ENCODE measurements at places on chromosomes 12 and 14.

DNA sequence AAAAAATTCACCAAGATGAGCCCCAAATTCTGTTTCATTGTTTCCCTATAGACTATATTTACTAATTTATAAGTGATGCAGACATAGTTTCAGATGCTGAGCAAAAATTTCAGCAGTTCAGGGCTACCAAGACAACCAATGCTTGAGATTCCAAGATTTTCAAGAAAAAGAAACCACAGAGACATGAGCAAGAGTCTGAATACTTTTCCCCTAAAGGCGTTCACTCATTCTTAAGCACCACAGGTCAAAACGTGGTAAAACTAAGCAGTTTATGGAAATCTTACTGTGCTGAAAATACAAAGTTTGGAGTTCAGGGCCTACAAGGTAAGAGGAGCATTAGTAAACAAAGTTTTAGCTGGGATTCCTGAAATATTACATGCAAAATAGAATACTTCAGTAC lies 221.2 kb downstream of the KCNH5 start:
- no peak for DNase-seq

DNA sequence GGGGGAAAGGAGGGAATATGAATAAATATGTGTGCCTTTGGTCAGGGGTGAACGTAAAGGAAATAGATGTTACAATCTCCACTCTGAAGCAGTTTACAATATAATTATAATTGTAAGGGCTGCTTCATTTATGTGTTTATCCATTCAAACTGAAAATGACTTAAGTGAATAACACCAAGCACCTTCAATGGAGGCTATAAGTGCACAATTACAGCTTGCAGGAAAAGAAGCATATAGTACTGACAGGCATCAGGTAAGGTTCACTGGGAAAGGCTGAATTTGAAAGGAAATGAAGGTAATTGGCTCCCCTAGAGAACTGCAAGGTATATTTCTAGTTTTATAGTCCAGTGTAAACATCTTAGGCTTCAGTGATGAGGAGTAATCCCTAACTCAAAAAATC lies 192.7 kb downstream of the STXBP6 start:
- DNase-seq, result no peak

DNA sequence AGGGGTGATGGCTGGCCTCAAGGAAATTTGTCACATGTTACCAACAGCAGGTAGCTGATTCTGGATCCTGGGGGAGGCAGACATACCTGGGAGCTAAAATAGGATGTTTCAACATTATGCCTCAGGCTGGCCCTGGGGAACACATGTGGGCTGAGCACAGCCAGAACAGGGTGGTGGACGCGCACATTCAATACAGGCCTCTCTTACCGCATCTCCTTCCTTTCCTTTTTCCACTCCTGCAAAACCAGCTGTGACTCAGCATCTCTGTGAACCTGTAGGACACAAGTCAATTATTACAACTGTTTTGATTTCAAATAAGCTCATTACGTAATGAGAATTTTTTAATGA lies 61.0 kb downstream of the NT5DC3 start:
- no peak for DNase-seq

GRCh38 chr12:55741931-55742680 lies 816 bp upstream of the GDF11 start:
- no peak for DNase-seq

- no peak for DNase-seq
Observed at GRCh38 chr14:104582662-104583061, 3.1 kb downstream of the C14orf180 start.

DNA sequence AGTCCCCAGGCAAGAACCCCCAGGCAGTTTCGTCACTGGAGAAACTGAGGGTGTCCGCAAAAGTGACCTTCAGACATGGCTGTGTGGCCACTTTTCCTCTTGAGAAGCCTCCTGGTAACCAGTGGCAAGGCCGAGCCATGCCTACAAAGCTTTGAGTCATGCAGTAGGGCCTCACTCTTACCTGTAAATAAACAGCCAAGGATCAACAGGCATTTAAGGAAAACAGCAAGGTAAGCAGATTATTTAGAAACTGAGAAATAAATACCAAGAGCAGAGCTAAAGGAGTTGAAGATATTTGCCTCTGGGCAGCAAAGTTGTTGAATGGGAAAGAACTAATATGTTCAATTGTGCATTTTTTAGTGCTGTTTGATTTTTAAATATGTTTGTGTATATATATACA lies 141.0 kb upstream of the BCL2L14 start:
- DNase-seq, result no peak

DNA sequence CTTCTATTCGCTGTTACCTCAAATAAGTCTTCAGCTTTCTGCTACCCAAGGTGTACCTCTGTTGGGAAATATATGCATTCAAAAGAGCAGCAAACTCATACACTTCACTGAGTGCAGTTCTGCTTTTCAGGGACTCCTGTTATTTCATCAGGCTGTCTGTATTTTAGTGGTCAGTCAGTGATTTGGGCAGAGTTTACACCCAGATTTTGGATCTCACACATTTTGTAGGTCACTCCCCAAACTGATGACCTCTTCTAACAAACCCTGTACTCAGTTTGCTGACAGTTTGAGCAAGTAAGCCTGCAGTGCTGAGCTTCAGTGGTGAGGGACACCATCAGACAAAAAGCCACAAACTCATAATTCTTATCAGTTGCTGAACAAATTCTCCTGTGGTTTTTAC lies 8.2 kb upstream of the WASHC4 start:
- no peak for DNase-seq

All from spleen (tissue), 13 donors.